Cardiac muscle cell (in vitro differentiated cells and primary cell): ENCODE measurements at places on chromosomes 11 and 22. TPM values are rescaled to one million over a fixed set of nuclear protein-coding genes. Genes with fewer than 3 reads are reported as not detected.

The NPAT gene
- 9.0 and 9.9 TPM in 2 replicates for total RNA-seq

GRCh38 chr11:76005756-76006155, 190.7 kb downstream of the UVRAG start:
- DNase-seq, result no peak

DNA sequence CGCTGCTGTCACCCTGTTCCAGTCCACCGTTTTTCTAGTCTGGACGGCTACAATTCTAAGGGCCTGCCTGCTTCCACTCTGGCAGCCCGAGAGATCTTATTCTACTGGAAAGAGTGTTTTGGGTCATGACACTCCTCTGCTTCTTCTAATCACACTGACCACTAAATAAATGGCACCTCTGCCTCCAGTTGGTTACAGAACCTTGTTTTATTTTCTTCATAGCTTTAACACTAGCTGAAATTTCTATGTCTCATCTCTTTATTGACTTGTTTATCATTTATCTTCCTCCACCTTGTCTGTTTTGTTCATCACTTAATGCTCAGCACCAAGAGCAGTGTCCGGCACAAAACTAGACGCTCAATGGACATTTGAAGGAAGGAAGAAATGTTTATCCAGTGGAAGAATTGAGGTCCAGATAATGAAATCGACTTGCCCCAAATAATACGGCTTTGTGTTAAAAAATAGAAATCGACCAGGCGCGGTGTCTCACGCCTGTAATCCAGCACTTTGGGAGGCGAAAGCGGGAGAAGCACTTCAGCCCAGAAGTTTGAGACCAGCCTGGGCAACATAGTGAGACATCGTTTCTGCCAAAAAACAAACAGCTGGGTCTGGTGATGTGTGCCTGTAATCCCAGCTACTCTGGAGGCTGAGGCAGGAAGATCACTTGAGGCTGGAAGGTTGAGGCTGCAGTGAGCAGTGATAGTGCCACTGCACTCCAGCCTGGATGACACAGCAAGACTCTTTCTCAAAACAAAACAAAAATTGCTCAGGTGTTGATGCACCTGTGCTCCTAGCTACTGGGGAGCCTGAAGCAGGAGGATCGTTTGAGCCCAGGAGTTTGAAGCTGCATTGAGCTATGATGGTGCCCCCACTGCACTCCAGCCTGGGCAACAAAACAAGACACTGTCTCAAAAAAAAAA, 693 bp upstream of the PRR14L start:
- no peak for DNase-seq

The TYR gene
- total RNA-seq, result not detected in 2 replicates

DNA sequence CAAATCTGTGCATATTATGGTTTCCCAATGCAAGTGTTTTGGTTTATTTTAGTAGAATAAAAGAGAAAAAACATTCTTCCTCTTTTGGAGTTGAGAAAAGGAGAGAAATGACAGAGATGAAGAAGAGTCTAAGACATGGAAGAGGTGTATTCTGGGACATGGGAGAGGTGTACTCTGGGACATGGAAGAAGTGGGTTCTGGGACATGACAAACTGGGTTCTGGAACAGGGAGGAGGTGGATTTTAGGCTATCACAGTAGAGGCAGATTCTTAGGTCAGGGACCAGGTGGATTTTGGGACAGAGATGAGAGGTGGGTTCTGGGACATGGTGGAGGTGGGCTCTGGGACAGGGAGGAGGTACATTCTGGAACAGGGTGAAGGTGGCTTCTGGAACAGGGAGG, 2.1 kb upstream of the ASPHD2 start:
- DNase-seq, result no peak

DNA sequence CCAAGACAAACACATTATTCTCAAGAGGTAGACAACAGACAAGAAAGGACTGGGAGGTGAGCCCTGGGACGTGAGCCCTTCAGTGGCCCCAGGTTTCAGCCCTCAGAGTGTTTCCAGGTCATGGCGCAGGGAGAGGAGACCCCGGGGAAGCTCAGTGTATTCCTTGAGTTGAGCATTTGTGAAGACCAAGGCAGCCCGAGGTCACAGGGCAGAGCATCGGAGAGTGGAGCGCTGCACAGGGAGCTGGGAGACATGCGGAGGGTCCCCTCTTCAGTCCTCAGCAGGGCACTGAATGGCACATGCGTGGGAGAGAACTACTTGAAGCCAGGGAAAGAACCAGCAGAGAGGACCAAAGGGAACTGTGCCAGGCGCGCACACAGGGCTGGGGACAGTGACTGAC, 11.7 kb downstream of the KRTAP5-6 start:
- DNase-seq, result no peak

GRCh38 chr11:120066738-120067437, 71.0 kb downstream of the TRIM29 start:
- no peak for DNase-seq

- DNase-seq, result peak; percentile 16
These were observed 231.1 kb downstream of the SWAP70 start for GRCh38 chr11:9895006-9895405.

DNA sequence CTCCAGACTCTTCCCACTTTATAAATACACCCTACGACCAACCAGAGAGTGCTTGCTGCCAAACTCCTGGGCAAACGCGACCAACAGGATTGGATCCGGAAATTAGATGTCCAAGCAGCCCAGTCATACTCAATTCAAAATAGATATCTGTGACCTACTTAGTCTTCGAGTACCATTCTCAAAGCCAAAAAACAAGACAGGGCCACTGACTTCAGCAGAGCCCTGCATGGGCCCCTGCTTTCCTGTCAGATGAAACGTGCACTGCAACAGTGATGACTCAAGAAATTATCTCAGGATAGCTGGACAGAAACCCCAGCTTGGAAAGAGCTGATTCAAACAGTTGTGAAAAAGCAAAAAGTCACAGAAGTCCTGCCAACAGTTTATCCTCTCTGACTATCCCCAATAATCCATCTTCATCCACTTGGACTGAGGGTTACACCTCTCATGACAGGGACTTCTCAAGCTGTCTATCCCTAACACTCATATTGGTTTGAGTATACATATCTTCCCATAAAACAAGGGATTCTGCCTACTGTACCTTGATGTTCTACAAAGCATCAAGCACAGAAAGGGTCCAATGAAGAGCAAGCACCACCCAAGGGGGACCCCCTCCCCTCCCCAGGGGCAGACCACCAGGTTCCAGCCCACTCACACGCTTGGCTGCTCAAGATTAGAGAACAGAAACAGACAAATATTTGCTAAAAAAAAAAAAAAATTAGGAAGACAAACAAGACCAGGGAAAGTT, 17.4 kb downstream of the SMCO4 start:
- no peak for DNase-seq

The MRGPRF gene
- 11.2 and 13.8 TPM in 2 replicates for total RNA-seq

The OR5P2 gene
- total RNA-seq, result not detected in 2 replicates

GRCh38 chr22:50696799-50697561, 24.4 kb downstream of the SHANK3 start:
- DNase-seq, result peak; percentile 72

GRCh38 chr11:108703916-108704315, 39.0 kb downstream of the DDX10 start:
- DNase-seq, result no peak

The PYGM gene
- total RNA-seq, result 246 and 281 TPM in 2 replicates

The SYCE3 gene
- total RNA-seq, result not detected in 2 replicates

The RASGRP2 gene
- total RNA-seq, result 29.5 and 60.8 TPM in 2 replicates

DNA sequence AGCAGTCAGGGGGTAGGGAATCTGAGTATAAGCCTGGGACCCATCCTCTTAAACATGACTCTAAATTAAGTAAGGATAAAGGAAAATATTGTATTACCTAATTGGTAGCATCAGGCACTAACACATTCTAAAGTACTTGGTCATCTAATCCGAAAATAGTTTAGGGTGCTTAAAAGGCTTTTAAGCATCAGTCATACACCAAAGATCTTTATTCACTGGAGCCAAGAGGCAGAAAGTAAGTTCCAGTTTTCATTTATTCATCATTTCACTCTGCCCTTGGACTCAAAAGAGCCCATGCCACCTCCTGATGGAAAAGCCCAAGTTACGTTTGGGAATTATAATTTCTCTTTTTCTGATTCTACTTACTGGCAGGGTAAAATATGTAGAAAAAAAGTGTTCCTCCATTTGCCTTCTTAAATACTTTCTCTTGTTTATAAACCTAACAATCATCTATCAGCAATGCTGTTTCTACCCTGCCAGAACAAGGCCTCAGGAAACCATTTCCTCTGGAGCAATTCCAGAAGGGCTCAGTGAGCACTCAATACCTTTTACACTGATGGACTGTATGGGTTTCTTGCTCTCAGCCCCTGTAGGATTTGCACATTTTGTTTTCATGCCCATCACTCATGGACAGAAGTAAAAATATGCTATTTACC, 120.1 kb upstream of the SLC5A12 start:
- DNase-seq, result no peak

The TTC36 gene
- 8.2 and 11.3 TPM in 2 replicates for total RNA-seq

DNA sequence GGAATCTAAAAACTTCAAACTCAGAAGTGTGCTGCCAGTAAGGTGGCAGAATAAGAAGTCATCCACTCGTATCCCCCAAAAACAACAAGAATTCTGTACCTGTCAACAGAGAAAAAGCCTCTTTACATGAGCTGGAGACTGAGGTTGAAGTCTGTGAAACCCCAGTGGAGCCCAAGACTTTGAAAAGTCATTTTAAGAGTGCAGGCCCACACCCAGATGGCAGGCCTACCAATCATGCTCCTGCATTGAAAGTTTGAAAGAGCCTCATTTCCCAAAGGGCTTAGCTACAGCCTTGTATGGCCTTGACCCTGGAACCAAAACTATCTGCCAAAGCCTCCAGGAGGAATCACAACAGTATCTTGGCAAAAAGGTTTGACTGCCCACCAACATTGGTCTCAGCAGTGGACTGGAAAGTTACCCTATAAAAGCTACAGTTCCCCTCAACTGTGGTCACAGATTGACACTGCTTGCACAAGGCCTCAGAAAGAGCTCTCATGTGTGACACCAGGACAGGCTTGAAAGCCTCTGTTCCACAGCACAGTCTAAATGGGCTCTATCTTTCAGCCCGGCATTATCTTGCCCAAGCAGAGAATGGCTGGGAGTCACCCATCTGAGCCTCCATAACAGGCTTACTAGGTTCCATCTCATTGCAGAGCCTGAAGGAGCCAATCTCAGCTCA, 47.7 kb downstream of the SLC22A9 start:
- no peak for DNase-seq

DNA sequence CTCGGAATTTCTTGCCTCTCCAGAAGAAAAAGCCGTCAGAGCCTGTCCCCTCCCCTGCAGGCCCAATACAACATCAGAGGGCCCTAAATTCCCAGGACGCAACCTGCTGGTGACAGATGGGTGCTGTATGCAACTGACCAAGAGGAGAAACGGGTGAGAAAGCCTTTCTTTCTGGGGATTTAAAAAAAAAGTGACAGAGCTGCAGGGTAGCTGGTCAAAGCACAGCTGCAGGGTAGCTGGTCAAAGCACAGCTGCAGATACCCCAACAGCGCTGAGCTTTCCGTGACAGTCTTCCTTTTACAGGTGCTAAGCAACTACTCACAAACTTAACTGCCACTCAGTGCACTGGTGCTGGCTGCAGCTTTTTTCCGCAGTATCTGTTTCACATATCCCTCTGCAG, 17.8 kb downstream of the AP1B1 start:
- DNase-seq, result no peak

DNA sequence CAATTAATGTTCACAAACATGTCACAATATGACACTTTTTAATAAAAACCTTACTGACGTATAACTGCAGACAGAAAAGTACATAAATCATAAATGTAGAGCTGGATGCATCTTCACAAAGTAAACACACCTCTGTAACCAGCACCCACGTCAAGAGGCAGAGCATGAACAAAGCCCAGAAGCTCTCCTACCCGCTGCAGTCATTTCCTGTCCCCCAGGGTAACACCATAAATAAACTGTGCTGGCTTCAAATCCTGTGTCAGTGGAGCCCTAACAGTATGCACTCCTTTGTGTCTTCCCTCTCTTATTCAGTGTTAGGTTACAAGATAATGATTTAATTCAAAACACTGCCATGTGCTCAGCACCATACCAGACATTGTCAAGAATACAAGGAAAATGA, 5.7 kb downstream of the SYT13 start:
- DNase-seq, result no peak

- no peak for DNase-seq
These were observed 86.8 kb upstream of the TEAD1 start for GRCh38 chr11:12587333-12587991.

The BAIAP2L2 gene
- 2.3 and 2.8 TPM in 2 replicates for total RNA-seq

DNA sequence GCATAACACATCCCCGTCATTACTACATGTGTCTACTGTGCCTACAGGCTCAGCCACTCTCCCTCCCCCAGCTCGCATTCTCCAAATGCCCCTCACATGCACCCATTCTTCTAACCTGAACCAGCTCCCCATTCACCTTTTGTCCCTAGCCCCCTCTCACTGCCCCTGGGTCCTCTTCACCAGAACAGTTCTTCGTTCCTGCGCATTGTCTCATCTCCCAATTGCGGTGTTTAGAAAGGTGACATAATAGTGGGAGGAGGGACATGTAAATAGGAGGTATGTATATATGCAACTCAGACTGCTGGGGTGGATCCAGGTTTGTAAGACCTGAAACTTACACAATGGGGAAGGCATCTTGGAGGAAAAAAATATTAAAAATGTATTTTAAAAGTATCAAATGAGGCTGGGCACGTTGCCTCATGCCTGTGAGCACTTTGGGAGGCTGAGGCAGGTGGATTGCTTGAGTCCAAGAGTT, 4.7 kb upstream of the VSIG2 start:
- no peak for DNase-seq

DNA sequence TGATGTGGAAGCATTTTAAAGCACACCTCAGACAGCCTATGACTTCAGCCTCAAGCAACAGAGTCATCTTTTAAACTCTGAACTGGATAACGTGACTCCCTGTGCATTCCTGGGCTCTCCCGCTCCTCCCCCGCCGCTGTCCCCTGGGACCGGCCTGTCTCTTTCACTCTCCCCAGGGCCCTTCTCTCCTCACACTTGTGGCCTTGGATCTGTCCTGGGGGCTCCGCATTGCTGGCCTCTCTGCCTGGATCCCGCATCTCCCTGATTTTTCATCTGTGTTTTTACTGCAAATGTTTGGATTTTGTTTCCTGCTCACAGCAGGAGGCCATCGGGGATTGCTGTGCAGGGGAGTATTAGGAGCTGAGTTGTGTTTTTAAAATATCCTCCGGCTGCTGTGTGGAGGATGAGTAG, 15.4 kb downstream of the C11orf24 start:
- peak; percentile 25 for DNase-seq

GRCh38 chr22:49469896-49470740, 357.6 kb downstream of the BRD1 start:
- DNase-seq, result no peak

DNA sequence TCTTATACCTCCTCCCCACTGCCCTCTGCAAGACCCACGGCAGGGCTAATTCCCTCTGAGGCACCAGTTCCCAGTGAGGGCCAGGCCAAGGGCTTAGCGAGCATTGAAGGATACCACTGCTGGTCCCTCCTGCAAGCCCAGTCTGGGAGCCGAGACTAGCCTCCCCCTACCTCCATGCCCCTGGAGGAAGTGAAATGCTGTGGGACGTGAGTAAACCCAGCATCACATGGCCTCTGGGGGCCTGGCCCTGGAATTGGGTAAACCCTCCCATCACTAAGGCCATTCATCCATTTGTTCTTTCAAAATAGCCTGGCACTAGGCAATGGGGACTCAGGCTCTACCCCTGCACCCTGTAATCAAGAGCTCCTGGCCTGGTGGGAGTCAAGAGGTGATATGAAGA, 24.7 kb downstream of the ARAP1 start:
- no peak for DNase-seq

The C11orf52 gene
- total RNA-seq, result 5.5 and 7.4 TPM in 2 replicates
